ENCODE measurements at places on chromosomes 3 and 15.
A peak's percentile ranks its signal among the peaks of the same experiment; 100 is the strongest.

- peak; percentile 77 for DNase-seq
Observed at GRCh38 chr3:129606636-129607390, at the start of gene PLXND1. TSS of gene PLXND1 (minus strand) at chr3:129606676. CDS start at chr3:129606639, 37 bp downstream.

DNA sequence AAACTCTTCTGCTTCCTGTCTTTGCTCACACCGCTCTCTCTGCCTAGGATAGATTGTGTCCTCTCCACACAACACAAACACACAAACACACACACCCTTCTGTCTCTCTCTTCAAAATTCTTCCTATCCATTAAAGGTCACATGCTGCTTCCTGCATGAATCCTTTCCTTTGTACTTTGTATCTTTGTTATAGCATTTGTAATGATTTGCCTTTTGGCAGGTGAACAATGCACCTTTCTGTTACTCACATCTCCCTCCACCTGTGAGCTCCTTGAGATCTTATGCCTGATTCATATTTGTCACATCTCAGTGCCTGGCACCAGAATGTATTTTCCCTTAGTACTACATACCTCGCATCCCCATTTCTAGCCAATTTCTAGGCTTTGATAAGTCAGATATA is 251.4 kb upstream of the UMPS start:
- DNase-seq, result no peak

GRCh38 chr15:63891079-63891767 is 57.5 kb upstream of the HERC1 start:
- peak; percentile 72 for DNase-seq

GRCh38 chr3:31390466-31390865 is 142.3 kb upstream of the STT3B start:
- DNase-seq, result no peak

- DNase-seq, result no peak
Observed at GRCh38 chr3:70771426-70772147, 459.1 kb upstream of the MDFIC2 start.

GRCh38 chr15:43220991-43221403 is at the start of gene EPB42:
TSS of gene EPB42 (minus strand) at chr15:43221018. CDS start at chr15:43220825, 193 bp downstream.
- DNase-seq, result no peak
